ENCODE measurements at places on chromosomes 2 and 18.

DNA sequence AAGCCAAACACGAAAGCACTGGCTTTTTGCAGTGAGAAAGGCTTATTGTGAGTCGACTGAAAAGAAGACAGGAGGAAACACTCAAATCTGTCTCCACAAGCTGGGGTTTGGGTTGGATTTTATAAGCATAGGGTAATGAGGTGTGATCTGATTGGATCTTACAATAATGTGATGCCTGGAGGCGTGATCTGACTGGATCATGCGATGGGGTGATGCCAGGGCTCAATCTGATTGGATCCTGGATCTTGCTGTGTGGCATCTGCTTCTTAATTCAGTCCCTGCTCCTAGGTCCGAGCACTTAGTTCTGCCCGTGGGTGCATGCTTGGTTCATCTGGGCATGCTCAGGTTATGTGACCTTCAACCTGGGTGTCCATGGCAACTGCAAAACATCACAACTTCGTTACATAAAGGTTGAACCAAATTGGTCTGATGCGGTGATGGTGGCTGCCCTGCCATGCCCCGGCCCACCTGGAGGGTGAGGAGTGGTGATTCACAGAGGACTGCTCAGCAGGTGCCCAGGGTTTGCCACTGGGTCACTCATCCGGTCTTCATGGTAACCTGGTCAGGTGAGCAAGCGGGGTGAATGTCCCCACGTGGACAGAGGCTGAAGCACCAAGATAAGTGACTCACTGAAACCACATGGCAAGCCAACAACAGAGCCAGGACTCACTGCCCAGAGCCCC lies 111.0 kb downstream of the KCNF1 start:
- no peak for DNase-seq

DNA sequence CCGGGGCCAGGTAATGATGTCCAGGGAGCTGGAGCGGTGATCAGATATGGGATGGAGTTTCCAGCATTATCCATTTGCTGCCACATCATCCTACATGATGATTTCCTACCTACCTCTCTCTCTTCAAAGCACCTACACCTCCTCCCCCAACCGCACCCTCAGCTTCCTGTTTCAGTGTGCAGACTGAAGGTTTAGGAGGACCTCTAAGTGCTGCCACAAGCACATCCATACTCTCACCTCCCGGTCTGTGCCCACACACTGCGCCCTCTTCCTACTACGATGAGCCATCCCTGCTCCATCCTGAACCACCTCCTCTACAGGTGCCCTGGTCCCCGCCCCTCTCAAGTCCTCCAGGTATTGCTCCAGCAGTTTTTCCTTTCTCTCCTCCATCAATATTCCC lies 123.7 kb downstream of the ALPK2 start:
- DNase-seq: no peak

DNA sequence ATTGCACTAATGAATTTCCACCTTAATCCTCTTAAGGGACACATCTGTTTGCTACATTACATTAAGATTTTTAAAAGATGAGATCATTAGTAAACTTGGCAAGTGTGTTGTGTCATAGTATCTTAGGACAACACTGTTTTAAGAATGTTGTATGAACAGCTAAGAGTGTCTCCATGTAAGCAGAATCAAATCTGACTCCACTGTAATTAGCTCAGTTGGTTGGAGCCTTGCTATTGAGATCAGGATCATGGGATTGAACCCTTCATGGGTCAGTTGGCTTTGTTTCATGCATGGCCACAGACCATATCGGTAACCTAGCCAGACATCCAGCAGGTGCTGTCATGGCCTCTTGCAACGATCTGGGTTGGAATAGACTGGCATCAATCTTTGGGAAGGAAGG lies 5.2 kb downstream of the FHOD3 start:
- DNase-seq: no peak

- no peak for DNase-seq
These were observed 1560.6 kb upstream of the SLC39A10 start for GRCh38 chr2:194096402-194096801.

- DNase-seq: no peak
These were observed 40.0 kb upstream of the RNU4ATAC start for GRCh38 chr2:121490584-121491133.

DNA sequence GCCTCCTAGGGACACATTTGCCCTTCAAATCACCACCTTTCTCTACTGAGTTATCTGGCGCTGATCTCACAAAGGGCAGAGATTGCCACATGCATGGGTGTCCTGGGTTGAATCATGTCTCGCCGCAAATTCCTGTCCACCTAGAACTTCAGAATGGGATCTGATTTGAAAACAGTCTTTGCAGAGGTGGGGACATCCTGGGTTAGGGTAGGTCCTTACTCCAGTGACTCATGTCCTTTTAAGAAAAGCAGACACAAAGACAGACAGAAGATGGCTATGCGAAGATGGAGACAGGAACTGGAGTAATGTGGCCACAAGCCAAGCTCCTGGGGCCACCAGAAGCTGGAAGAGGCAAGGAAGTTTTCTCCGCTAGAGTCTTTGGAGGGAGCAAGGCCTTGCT lies 197.4 kb upstream of the SMIM21 start:
- DNase-seq: no peak

DNA sequence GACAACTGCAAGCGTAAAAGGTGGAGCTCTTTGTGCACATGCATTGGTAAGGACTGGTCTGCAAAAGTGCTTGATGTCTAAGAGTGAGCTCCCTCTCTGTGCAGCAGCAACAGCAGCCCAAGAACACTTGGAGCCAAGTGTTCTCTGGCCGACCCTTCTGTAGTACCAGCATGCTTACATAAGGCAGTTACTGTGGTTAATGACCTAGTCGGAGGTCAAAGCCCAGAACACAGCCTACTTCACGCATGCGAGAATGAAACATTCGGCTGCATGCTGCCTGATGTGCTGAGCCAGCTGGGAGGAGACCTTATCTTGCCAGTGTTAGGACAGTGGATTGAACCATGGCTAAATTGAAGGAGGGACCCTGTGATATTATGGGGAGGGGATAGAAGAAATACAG lies 21.3 kb downstream of the NCAPH start:
- DNase-seq: no peak

GRCh38 chr18:80198391-80198790 lies 48.9 kb downstream of the PARD6G start:
- no peak for DNase-seq

DNA sequence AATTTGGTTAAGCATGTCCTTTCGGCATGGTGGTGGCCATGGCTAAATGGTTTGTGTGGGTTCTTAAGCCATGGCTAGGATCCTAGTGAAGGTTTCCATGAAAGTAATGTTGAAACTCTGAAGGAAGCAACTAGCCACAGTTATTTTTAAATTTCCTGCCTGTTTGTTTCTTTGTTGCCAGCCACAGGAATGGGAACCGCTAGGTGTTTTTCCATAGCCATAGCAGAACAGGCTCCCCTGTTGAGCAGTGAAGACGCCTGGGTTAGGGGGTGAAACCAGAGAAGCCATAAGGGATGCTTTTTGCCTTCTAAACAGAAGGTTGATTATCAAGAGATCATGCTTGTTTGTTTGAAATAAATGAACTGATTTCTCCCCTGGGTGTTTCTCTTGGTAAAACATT lies 60.1 kb upstream of the CHMP1B start:
- DNase-seq: no peak

GRCh38 chr2:64036034-64036705 lies 16.9 kb upstream of the VPS54 start:
- DNase-seq: peak; percentile 42

GRCh38 chr2:9333591-9334171 lies 89.6 kb downstream of the ITGB1BP1 start:
- no peak for DNase-seq

DNA sequence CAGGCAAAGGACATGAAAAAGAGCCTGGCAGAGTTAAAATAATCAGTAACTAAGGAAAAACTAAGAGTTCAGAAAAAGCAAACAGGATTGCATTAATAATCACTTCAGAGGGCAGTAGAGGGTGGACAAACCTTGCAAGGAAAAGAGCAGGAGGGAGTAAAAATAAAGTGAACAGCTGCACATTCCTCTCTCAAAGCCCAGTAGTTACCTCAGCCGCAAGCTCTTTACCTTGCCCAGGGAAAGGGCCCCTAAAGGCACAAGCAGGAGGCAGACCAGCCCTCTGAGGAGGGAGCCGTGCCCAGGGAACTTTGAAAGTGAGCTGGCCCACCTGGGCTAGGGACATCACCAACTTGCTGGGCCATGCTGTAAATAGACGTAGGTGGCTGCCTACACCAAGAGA lies 196.9 kb downstream of the C1D start:
- no peak for DNase-seq

- no peak for DNase-seq
These were observed 159.9 kb downstream of the PDE1A start for GRCh38 chr2:182266909-182267308.

DNA sequence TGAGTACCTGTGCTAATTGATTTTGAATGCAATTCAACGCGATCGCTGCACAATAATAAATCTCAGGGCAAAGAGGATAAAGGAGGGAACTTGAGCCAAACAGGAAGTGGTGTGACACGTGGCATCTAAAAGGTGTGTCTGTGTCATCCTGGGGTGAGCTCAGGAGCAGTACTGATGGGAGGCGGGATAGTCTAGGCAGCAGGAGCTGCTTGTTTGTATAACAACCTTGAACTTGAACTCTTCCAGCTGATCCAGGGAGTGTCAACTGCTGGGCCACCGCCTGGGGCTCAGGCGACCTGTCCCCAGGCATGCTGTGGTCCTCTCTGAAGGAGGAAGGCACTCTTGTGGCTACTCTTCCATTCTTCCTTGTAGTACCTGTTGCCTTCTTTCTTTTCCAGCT lies 61.2 kb downstream of the BOD1L2 start:
- no peak for DNase-seq

DNA sequence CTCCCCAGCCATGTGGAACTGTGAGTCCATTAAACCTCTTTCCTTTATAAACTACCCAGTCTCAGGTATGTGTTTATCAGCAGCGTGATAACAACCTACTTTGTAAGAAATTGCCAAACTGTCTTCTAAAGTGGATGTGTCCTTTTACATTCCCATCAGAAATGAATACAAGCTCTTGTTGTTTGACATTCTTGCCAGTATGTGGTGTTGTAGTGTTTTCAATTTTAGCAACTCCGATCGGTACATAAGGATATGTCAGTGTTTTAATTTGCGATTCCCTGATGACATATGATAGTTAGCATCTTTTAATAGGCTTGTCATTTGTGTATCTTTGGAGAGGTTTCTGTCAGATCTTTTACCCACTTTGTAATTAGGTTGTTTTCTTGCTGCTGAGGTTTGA lies 1156.3 kb upstream of the CRIM1 start:
- DNase-seq: no peak

DNA sequence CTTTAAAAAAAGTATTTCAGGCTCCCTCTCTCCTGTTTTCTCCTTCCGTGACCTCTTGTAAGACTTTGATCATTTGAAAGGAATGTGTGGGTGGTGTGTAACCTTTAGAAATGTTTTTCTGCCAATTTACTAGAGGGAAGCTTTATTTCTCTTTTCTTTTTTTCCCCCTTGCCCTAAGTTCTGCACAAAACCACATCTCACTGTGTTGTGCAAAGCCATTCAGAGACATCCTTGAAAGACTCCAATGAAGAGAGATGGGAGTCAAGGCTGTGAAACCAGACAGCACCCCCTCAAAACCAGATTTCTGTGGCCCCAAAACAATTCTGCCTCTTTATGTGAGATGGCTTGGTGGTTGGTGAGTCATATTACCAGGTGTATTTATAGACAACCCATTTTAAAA lies 184.6 kb upstream of the ERBB4 start:
- DNase-seq: no peak

GRCh38 chr2:170533156-170533555 lies 182.0 kb upstream of the SP5 start:
- no peak for DNase-seq

DNA sequence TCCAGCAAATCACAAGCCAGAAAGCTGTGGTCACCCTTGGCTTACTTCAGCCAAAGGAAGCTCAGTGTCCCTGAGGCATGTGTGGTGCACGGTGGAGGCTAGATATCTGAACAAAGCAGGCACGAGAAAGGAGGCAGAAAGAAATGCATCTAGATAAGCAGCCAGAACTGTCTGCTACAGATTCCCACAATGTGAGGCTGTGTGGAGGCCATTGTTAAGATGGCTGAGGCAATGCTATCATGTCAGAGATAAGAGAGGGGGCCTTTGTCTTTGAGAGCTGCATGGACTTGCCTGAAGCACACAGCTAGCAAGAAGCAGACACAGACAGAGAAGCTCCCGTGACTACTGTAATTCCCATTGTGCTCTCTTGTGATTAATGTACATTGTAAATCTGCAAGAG lies 110.5 kb upstream of the LYPD6 start:
- DNase-seq: no peak

DNA sequence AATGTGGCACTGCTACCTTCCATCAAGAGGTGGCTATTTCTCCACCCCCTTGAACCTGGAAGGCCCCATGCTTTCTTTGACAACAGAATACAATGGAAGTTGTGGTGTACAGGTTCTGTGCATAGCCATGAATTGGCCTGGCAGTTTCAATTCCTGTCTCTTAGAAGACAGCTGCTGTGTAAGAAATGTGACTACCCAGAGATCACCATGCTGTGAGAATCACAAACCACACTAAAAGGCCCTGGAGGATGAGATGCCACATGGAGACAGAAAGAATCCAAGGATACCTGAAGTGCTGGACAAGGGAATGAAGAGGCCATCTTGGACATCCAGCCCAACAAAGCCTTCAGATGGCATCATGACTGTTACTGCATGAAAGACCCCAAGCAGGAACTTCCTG lies 47.7 kb upstream of the EHBP1 start:
- no peak for DNase-seq

DNA sequence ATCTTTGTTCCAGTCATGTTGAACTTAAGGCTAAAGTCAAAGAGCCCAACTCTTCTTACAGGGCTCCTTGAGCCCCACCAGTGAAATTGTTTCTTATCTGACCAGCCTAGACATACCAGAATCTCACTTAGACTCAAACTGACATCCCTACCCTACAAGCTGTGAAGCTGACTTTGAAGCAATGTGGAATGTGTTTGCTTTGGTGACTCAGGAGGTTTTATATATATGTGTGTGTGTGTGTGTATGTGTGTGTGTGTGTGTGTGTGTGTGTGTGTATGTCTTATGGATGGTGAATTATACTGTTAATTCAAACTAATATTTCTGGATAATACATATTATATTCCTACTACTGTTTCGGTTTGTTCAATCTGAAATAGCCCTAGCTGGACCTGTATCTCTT lies 67.3 kb downstream of the CAMKMT start:
- no peak for DNase-seq

GRCh38 chr2:38666556-38666910 lies 619 bp downstream of the GALM start:
- no peak for DNase-seq
